ENCODE measurements at places on chromosomes 6 and 20. TPM values are rescaled to one million over a fixed set of nuclear protein-coding genes. Genes with fewer than 3 reads are reported as not detected.

HLA-DQB2 gene
- not detected for total RNA-seq

RNF182 gene
- total RNA-seq, result 2.5 TPM

GRM1 gene
- total RNA-seq, result 0.17 TPM

TPMT gene
- total RNA-seq, result 17.5 TPM

DST gene
- total RNA-seq, result 670 TPM

SPATA2 gene
- total RNA-seq, result 1.0 TPM

GNAS-AS1 gene
- 0.33 TPM for total RNA-seq

SYS1 gene
- total RNA-seq, result 20.0 TPM

PNPLA1 gene
- total RNA-seq, result not detected

GRCh38 chr20:47361057-47361915 lies 4.8 kb upstream of the ZMYND8 start:
- DNase-seq, result peak; percentile 4
- H3K4me3 ChIP-seq, result no peak overlapping the region
- H3K36me3 ChIP-seq, result no peaks in the 10 kb centered on the region
- H3K27ac ChIP-seq, result peak overlapping the region; percentile 95
- no peaks in the 10 kb centered on the region for H3K27me3 ChIP-seq

- H3K27me3 ChIP-seq, result no peaks in the 10 kb centered on the region
- no peak overlapping the region for H3K4me3 ChIP-seq
- no peaks in the 10 kb centered on the region for H3K4me1 ChIP-seq
- H3K27ac ChIP-seq, result no peak overlapping the region
Observed at GRCh38 chr6:163327921-163328320, 86.6 kb upstream of the QKI start.

DNA sequence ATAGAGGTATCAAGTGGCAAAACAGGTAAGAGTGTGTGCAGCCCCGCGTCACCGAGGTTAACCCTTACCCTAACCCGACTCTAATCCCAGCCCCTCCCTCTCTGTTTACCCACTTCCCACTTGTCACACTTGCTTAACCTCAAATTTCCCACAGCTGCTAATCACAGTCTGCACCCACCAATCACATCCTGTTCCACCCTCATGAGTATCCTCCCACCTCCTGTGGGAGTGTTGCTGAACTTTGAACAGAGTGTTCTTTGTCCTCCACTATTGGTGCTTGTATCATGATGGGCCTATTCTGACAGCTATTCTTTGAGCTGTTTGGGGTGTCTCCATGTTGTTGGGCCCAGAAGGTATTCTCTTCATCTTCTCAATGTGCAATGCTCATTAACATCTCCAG lies 487.8 kb downstream of the PTPRT start:
- no peak overlapping the region for H3K4me3 ChIP-seq
- H3K36me3 ChIP-seq, result no peaks in the 10 kb centered on the region
- no peaks in the 10 kb centered on the region for H3K4me1 ChIP-seq
- no peak for DNase-seq

DNA sequence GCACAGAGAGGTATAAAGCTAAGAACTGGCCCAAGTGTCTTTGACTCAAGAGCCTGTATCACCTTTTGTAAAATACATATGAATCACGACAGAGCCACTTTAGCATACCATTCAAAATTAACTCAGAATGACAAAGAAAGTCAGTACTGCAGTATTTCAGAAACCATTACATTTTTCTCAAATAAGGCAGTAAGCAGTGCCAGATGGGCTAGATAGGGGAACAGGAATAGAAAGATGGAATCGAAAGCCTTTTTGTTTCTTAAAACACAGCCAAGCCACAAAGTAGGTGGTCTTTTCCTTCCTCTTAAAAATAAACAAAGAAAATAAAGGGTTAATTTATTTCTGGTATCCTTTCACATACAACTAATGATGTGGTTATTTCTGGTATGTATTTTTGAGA lies 10.3 kb downstream of the CLDN20 start:
- no peak overlapping the region for H3K4me3 ChIP-seq
- H3K27ac ChIP-seq, result peak overlapping the region; percentile 55
- H3K27me3 ChIP-seq, result no peaks in the 10 kb centered on the region
- peaks cover 28% of the 10 kb centered on the region for H3K4me1 ChIP-seq
- peak; percentile 70 for DNase-seq
- H3K36me3 ChIP-seq, result no peaks in the 10 kb centered on the region

GRCh38 chr6:37310966-37311365 lies 42.8 kb upstream of the RNF8 start:
- H3K27ac ChIP-seq, result no peak overlapping the region
- H3K27me3 ChIP-seq, result no peaks in the 10 kb centered on the region
- H3K36me3 ChIP-seq, result peaks cover 7% of the 10 kb centered on the region
- no peak overlapping the region for H3K4me3 ChIP-seq
- H3K4me1 ChIP-seq, result no peaks in the 10 kb centered on the region

DNA sequence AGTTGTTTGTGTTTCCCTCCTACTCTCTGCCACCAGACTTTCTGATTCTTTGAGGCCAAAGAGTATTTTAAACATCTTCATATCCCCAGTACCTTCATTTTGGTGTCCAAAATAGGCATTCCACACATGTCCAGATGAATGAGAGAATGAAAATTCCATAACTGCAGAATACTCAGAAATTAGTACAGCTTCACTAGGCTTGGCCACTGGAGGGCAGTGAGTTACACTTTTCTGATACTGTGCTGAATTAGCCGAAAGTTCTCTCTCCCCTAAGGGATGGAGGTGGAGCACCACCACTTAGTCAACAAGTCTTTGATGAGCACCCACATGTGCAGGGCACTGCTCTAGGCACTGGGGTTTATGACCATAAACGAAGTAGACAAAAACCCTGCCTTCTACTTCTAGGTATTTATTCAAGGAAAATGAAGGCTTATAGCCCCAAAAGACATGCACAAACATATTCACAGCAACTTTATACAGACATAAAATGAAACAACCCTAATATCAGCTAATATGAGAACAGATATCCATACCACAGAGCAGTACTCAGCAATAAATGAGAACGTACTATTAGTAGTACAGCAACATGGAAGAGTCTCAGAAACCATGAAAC lies 46.1 kb upstream of the TMEM217 start:
- H3K27me3 ChIP-seq, result no peaks in the 10 kb centered on the region
- H3K27ac ChIP-seq, result no peak overlapping the region
- DNase-seq, result peak; percentile 34

GRCh38 chr6:83546636-83547035 lies 34.3 kb downstream of the PRSS35 start:
- no peaks in the 10 kb centered on the region for H3K36me3 ChIP-seq
- DNase-seq, result peak; percentile 3
- no peaks in the 10 kb centered on the region for H3K27me3 ChIP-seq
- H3K27ac ChIP-seq, result no peak overlapping the region
- H3K4me1 ChIP-seq, result no peaks in the 10 kb centered on the region
- no peak overlapping the region for H3K4me3 ChIP-seq

DNA sequence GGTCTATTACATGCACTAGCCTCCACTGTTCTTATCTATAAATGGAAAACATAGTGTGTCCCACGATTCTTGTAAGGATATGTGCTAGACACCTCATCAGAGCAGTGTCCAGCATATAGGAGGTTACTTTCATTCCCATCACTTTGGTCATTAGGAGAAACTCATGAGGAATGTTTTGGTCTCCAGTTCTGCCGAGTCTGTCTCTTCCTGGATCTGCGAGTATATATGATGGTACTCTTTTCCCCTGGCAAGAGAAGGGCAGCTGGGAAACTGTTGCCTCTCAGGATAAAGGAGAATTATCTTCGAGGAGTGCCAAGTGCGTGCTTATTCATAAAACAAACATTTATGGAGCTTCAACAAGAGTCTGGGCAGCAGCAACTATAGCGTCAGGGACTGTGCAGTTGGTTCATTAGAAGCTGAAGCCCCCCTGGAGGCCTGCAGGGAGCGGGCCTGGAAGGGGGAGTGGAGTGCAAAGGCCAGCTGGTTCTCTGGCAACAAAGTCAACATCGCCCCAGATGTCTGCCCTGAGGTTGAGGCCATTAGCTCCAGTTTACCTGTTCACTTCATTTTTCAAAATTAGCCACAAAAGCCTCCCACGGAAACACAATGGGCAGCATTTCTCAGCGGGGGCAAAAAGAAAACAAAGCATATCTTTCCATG lies 811.9 kb downstream of the MAFB start:
- no peaks in the 10 kb centered on the region for H3K4me1 ChIP-seq
- no peak overlapping the region for H3K4me3 ChIP-seq
- no peak for DNase-seq
- no peak overlapping the region for H3K27ac ChIP-seq
- H3K27me3 ChIP-seq, result no peaks in the 10 kb centered on the region

DNA sequence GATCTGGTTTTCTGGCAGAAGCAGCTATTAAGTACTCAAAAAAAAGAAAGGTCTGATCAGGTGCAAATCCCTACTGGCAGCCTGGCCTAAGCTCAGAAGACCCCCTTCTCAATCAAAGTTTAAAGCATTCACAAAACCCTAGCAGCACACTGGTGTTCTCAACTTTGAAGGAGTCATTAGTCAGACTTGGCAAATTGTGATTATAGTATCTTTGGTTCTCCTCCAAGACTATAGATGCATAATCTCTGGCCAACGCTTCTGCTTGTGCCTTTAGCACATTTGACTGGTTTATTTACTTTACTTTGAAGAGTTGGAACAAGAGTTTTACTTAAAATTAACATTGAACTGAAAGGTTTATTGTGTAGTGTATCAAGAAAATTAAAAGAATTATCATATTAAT lies 248.9 kb downstream of the PTPRK start:
- H3K27ac ChIP-seq, result no peak overlapping the region
- DNase-seq, result peak; percentile 53
- no peak overlapping the region for H3K4me3 ChIP-seq
- H3K27me3 ChIP-seq, result no peaks in the 10 kb centered on the region

DNA sequence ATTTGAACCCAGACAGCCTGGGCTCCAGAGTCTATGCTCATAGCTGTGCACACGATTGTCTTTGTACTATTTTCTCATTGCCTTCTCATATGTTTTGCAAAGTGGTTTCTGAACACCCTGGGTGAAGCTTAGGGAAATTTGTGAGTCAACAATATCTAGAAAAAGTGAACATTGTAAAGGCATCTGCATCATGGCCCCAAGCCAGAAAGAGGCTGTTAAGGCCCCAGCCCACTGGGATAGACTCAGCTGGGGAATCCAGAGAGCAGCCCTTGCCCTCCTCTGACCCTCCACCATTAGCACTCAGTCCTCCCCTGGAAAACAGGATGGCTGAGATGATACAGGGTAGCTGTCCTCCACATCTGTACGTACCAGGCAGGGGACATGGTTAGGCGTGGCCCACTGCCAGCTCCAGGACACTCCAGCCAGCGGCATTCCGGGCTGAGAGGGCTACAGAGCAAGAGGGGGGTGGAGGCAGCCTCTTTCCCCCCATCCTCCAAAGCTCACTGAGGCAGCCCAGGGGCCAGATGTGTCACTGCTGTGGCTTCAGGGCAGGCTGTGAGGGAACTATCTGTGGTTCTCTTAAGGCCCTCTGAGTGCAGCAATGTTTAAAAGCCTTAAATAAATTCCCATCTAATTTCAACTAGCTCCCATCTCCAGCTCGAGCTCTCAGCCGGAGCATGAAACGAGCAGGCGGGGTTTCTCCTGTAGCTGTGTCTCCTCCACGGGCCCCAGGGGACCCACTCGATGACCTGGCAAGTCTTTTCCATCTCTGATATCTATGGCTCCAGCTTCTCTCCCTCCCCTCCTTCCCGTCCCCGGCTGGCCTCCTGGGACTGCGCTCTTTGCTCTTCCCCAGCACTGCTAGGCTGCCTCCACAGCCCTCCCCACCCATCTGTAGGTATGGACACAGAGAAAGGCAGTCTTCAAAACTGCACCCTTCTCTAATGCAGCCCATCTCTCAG lies 209.4 kb upstream of the LRFN2 start:
- no peaks in the 10 kb centered on the region for H3K36me3 ChIP-seq
- no peak overlapping the region for H3K27ac ChIP-seq
- DNase-seq, result no peak
- no peak overlapping the region for H3K4me3 ChIP-seq

- H3K27me3 ChIP-seq, result no peaks in the 10 kb centered on the region
- no peak overlapping the region for H3K27ac ChIP-seq
- H3K36me3 ChIP-seq, result no peaks in the 10 kb centered on the region
- no peak overlapping the region for H3K4me3 ChIP-seq
Observed at GRCh38 chr20:44428174-44429016, 47.3 kb upstream of the TTPAL start.

DNA sequence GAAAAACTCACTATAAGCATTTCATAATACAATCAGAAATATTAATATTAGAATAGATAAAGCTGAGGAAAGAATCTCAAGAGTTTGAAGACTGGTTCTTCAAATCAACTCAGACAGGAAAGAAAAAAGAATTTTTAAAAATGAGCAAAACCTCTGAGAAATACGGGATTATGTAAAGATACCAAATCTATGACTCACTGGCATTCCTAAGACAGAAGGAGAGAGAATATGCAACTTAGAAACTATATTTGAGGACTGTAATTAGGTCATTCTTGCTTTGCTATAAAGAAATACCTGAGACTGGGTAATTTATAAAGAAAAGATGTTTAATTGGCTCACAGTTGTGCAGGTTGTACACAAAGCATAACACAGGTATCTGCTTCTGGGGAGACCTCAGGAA lies 665.1 kb downstream of the RNF144B start:
- no peaks in the 10 kb centered on the region for H3K36me3 ChIP-seq
- H3K27me3 ChIP-seq, result no peaks in the 10 kb centered on the region
- no peak overlapping the region for H3K27ac ChIP-seq
- no peaks in the 10 kb centered on the region for H3K4me1 ChIP-seq
- H3K4me3 ChIP-seq, result no peak overlapping the region

DNA sequence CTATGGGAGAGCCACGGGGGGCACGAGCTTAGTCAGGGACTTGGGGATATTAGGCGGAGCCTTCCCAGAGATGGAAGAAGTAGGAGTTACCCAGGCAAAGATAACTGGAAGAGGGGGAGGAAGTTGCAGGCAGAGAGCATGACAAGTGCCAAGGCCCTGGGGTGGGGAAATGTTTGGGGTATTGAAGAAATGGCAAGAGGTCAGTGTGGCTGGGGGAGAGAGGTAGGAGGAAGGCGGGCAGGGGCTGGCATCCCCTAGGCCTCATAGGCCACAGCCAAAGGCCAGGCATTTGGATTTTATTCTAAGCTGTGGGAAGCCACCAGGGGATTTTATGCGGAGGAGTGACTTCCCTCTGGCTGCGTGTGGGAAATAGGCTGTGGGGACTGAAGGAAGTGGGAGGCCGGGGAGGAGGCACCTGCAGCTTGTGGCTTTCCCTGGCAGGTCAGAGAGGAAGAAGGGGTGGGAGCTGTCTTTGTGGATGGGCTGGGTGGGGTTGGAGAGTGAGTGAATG lies 22.7 kb downstream of the SNAI1 start:
- no peak overlapping the region for H3K27ac ChIP-seq
- H3K4me3 ChIP-seq, result no peak overlapping the region
- no peaks in the 10 kb centered on the region for H3K27me3 ChIP-seq
- DNase-seq, result no peak

DNA sequence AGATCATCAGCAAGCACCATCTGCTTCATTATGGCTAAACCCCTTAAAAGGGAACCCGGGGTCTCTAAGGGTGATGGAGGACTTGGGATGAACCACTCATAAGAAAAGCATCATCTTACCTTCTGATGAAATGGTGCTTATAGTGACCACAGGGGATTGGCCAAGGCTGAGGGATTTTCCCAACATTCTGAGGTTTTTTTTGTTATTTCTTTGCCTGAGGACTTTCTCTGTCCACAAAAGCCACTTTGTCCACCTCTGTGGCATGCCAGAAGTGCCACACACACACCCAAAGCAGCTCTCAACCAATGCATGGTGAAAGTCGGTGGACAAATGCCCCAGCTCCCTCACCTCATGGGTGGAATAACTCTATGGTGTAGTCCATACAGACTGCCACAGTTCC lies 79.3 kb upstream of the TOP1 start:
- no peak for DNase-seq
- H3K4me3 ChIP-seq, result no peak overlapping the region
- no peaks in the 10 kb centered on the region for H3K4me1 ChIP-seq
- H3K36me3 ChIP-seq, result no peaks in the 10 kb centered on the region
- H3K27ac ChIP-seq, result no peak overlapping the region
- no peaks in the 10 kb centered on the region for H3K27me3 ChIP-seq

- H3K4me1 ChIP-seq, result peaks cover 13% of the 10 kb centered on the region
- H3K27me3 ChIP-seq, result no peaks in the 10 kb centered on the region
- H3K27ac ChIP-seq, result no peak overlapping the region
- no peaks in the 10 kb centered on the region for H3K36me3 ChIP-seq
- no peak for DNase-seq
Observed at GRCh38 chr20:45352729-45353128, 4.5 kb upstream of the SDC4 start.

Data from fibroblast of lung (primary cell).